IMR-90 (cell line): ENCODE measurements at places on chromosomes 4 and X.

GRCh38 chr4:86675548-86675947, 81.4 kb downstream of the PTPN13 start:
- DNase-seq: no peak

DNA sequence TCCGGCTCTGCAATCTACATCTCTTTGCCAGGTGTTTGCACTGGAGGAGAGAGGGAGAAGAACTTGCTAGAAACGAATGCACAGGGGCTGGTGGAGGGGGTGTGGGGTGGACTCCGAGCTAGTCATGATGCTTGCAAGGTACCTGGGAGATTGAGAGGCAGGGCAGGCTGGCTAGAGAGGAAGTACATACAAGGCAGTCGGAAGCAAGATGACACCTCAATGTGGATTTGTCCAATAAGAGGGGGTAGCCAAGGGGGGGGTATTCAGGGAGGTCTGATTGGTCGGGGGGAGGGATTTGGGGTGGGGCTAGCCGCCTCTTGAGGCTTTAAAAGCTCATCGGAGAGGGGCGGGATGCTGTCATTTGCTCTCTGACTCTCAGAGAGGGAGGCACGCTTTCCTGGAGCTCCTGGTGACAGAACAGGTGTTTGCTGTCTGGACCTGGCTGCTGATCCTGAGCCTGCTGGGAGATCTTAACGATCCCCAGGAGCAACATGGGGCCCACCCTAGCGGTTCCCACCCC, at the start of gene GPR50:
GPR50 (plus strand) TSS at position 354 of the 520 bp plus-strand sequence; CDS start at position 492, 138 bp downstream.
- no peak for DNase-seq

GRCh38 chr4:119833611-119834010, 205.0 kb upstream of the PDE5A start:
- DNase-seq: no peak

DNA sequence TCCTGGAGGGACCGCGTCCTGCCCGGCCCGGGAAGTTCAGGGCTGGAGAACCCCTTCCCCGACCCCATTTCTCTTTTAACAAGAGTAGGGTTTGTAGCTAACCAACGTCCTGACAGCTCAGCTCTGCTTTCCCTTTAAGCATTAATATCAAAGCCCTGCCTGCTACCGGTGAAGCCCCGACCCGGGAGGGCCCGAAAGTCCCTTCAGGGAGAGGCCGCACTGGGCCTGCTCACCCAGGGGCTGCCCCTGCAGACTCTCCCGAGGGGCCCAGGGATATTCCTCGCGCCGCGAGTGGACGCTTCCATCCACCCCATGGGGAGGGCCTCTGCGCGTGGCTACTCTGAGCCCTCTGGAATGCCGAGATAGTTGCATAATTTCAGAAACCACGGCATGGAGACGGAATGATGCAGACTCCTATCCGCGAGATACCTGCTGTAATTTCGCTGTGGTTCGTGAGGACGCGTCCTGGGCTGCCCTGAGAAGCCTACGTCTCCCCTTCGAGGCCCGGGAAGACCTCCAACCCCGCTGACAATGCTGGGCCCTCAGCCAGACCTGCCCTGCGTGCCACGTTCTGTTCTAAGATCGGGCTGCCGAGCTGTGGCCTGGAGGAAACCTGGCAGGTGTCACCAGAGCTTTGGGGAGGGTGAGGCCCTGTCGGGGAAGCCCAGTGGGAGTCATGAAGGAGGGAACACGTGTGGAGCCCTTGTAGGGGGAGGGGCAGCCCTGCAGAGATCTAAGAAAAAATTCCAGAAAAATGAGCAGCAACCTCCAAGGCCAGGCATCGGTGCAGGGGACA, 999 bp upstream of the CTBP1 start:
- DNase-seq: no peak

DNA sequence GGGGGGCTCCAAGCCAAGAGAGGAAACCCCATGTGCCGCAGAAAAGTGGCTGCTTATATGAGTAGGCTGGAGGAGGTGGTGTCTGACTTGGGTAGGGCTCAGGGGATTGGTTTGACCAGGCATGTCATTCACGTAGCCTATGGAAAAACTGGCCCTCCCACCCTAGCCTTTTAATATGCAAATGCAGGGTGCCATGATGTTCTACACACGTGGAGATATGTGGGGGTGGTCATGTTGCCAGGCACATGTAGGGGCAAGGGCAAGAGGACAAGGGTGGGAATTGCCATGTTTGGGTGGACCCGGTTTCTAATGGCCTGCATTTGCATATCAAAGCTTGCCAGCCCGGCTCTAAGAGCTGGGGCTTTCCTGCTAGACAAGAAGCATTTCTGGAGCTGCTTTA, 86.9 kb upstream of the SHISA3 start:
- no peak for DNase-seq

- no peak for DNase-seq
These were observed 42.1 kb upstream of the UGT2B10 start for GRCh38 chr4:68773699-68774098.

- no peak for DNase-seq
These were observed 33.3 kb upstream of the PROM1 start for GRCh38 chr4:16117164-16117563.

- no peak for DNase-seq
These were observed 13.2 kb upstream of the HAND2 start for GRCh38 chr4:173543266-173543665.

GRCh38 chr4:91961504-91961903, 342.3 kb upstream of the GRID2 start:
- peak; percentile 30 for DNase-seq

DNA sequence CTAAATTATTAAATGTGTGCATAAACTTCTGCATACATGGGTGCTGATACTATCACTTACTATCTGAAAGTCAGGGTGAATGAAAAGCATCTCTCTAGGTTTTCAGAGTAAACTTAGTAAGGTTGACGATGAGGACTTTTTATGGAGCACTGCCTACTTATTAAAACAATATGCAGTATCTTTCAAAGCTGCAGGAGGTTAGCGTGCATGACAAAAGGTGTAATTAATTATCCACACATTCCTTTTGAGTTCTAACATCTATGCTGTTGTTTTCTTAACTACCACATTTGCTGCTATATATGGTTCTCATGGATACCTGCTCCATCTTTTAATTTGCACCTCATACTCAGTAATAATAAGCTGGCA, 256.2 kb downstream of the FSTL5 start:
- DNase-seq: no peak

DNA sequence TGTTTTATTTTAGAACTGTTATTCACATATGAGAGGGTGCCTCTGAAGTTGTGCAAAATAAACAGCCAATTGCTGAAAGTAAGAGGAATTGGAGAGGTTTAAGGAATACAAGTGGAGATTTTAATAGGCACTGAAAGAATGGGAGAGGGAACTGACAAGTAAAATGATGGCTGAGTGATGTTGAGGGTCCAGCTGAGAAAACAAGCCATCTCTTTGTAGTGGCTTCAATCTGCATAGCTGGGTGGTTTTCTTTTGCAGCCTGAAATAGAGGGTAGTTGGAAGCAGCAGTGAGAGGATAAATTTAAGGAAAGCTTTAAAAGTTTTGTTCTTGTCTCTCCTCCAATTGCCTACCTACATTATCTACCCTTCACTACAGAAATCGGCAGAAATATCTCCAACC, 106.7 kb upstream of the DGKK start:
- DNase-seq: no peak
